ENCODE measurements at places on chromosomes 16 and 17.

GRCh38 chr17:76820561-76820960 lies 47.6 kb upstream of the MGAT5B start:
- no peak for DNase-seq

DNA sequence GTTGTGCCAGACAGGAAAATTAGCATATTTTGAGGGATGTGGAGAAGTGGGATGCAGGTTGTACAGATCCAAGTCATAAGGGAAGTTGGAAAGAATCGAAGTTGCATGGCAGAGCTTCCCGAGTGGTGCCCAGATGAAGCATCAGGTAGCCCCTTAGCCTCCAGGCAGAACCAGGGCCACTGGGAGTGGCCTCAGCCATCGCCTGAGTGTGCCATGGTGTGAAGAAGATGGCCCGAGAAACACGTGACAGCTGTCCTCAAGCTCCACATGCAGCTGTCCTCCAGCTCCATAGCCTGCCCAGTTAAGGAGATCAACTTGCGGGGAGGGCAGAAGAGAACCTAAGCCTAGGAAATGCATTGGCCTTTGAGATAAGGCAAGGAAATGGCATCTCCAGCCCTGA lies 33.5 kb downstream of the TMC6 start:
- no peak for DNase-seq

DNA sequence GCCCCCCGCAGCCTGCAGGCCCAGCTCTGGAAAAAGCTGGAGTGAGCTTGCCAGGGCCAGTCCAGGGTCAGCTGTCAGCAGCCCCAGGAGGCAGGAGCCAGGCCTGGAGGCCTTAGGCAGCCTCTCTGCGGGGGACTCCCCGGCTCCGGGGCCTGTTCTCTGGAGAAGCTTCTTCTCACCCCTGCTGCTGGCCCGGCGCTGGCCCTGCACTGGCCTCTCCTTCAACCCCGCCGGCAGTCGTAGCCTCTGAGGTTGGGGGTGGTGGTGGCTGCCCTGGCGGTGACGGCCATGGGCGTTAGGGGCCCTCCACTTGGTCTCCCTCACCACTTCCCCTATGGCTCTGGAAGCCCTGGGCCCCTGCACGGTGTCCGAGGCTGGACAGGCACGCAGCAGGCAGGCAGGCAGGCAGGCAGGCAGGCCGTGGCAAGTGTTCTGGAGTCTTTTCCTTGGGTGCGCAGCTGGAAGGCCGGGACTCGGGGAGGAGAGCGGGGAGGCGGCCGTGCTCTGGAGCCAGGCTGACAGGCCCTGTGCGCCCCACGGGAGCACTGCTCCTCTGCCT lies 2.1 kb downstream of the FOXF1 start:
- peak; percentile 78 for DNase-seq

DNA sequence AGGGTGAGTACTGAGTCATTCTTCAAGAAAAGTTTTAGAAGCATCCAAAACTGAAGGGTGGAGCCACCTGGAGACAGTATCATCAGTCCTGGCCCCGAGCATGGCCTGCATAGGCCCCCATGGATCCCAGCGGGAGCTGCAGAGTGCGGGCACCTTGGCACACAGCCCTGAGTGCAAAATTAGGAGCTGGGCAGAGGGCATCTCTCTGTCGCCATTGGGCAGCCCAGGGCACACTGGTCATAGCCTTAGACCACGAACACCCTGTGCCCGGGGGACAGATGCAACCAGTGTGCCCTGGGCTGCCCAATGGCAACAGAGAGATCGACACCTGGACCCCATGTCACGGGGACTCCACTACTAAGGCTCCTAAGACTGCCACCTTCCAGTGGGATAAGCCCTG lies 14.6 kb downstream of the MAPT start:
- no peak for DNase-seq

- DNase-seq = no peak
Measured at GRCh38 chr16:61564716-61565115, 471.5 kb downstream of the CDH8 start.

GRCh38 chr17:4852567-4853207 lies 19.5 kb downstream of the MINK1 start:
- peak; percentile 74 for DNase-seq

All from choroid plexus epithelial cell (primary cell).